A549 treated with Hydrocortisone at 1 μM for 4 hours (cell line): ENCODE measurements at places on chromosomes 3 and 15. TPM values are rescaled to one million over a fixed set of nuclear protein-coding genes. Genes with fewer than 3 reads are reported as not detected.

The SNX22 gene
- total RNA-seq, result 0.75 to 1.3 TPM (median 1.3 TPM) in 5 replicates

The KNG1 gene
- total RNA-seq, result 0.06 TPM in 1 of 5 replicates, not detected in the others

The RTP1 gene
- not detected in 5 replicates for total RNA-seq

The SLC15A2 gene
- 0.12 to 0.33 TPM (median 0.16 TPM) in 5 replicates for total RNA-seq

The C3orf22 gene
- not detected in 5 replicates for total RNA-seq

The PRR23E gene
- total RNA-seq, result not detected in 5 replicates

The ZBED2 gene
- total RNA-seq, result 0.13 to 0.22 TPM (median 0.20 TPM) in 5 replicates

The MED12L gene
- 0.31 to 0.45 TPM (median 0.37 TPM) in 5 replicates for total RNA-seq

The EXD1 gene
- total RNA-seq, result 0.06 to 0.22 TPM in 2 of 5 replicates, not detected in the others
